ENCODE measurements at places on chromosomes 7 and 10.

GRCh38 chr7:80974396-80975358, 55.8 kb upstream of the SEMA3C start:
- DNase-seq = no peak

DNA sequence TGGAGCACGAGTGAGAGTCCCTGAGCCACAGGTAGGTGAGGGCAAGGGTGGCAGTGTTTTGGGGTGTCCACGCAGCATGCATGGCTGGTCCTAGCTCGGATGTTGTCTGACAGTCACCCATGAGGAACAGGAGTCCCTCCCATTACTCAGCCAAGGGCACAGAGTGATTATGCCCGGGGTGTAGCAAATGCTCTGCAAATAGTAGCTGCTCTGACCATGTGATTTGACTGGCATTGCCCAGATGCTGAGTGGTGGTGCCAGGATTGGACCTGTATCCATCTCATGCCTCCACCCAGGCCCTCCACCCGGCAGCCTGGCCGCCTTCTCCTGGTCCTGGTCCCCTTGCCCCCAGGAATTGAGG, 150.8 kb downstream of the GRK5 start:
- no peak for DNase-seq

DNA sequence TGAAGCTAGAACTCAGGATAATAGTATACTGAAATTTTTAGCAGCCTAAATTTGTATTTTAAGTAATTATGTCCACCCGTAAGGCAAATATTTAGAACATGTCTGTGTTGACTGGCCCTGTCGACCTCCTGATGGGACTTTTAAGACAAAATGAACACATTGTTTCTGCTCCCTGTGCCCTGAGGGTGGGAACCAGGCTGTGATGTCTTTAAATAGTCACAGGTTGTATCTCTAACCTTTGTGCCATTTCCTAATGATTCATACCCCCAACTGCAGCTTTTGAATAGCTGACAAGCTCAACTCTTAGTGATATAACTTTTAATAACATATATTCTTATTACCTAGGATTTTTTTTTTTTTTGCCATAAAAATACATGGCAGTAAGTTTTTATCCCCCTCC, 494.9 kb upstream of the AKR1E2 start:
- DNase-seq = no peak

DNA sequence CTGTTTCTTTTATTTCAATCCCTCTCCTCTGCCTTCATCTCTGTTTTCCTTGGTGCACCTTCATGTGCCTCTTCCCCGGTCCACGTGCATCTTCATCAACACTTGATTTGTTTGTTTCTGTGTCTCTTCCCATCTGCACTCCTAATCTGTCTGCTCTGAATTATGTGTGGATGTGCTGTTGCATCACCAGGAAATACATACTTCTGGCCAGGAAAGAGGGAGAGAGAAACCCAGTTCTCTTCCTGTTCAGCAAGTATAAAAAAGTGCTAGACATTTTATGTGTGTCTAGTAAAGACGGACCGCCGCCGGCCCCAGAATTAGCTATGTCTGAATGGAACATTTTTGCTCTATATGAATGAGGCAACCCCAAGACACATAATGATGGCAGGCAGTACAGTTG, 93.8 kb downstream of the CALD1 start:
- no peak for DNase-seq

DNA sequence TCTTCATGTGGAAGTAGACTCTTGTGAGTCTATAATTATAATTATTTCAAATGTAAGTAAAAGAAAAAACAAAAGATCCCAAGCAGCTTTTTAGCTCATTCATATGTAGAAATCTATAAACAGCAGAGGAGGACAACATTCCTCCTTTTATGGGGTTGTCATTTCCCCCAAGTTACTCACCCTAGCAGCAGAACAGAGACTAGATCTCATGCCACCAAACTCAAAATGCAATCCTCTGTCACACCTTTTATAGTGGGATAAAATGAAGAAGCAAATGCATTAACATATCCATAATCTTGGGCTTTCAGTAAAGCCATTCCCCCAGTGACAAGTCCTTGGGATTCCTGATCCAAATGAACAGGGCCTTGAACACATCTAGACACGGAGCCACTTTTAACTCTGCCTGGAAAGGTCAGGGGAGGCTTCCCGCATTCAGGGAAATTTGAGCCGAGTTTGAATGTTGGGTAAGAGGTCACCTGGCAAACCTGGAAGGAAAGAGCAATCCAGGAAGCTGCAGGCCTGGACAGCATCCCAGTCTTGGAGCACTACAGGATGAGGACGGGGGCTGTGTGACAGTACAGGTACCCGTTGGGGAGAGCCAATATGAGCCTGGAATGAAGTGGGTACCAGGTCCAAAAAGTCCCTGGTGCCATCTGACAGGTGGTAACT, 76.4 kb downstream of the DOCK4 start:
- peak; percentile 26 for DNase-seq

DNA sequence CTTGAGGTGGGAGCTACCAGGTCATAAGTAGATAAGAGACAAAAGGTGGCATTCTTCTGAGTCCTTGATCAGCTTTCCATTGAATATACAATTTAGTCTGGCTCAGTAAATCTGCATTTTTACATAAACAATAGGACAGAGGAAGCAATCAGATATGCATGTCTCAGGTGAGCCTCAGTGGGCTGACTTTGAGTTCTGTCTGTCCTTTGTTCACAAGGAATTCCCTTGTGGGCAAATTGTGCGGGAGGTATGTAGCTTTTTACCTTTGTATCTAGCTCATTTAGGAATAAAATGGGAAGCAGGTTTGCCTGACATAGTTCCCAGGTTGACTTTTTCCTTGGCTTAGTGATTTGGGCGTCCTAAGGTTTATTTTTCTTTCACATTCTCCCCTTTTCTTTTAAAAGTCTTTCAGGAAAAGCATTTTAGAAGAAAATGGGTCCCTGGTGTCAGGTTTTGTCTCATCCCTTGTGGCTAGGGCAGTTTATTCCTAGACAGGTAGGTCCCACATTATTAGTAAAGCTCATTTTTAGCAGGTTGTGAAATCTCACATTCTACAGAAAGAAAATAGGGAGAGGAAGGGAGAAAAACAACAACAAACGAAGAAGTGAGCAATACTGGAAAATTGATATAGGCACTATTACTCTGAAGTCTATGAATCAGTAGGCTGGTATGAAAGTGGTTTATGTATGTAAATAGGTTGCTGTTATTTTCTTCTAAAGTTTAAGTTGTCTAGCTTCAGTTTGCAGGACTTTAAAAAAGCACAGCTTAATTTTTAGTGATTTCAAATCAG, 16.5 kb downstream of the SPAM1 start:
- DNase-seq = no peak

DNA sequence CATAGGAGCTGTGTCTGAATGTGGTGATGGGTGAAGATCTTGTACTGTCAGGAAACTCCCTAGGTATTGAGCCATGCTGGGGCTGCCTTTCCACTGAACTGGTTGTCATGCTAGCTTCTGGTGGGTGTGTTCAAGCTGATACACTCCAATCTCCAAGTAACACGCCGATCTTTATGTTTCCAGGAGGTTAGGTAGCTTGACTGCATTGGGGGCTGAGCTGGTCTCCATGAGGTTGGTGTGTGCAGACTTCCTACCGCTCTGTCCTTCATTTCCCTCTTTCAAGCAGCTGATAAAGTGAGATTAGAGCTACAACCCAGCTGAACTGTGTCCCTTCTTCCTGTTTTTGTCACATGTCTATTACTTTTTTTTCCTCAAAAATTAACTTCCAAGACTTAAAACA, 265.5 kb downstream of the ANKRD30A start:
- peak; percentile 32 for DNase-seq

DNA sequence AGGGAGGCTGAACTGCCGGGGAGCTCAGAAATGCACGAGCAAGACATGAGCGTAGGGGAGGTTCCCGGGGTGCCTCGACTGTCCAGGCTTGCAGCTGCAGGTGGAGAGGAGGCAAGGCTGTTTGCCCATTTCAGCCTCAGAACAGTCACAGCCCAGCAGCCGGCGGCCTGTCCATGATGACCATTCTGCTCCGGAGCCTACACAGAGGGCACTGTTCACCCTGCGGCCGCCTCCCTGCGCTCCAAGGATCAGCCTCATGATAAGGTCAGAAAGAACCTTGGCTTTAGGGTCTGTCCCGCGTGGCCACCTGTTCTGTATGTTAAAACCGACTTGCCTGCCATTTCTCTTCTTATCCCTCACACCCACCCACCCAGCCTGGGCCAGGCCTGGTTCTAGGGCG, 21.9 kb upstream of the CFAP46 start:
- DNase-seq = no peak

All from uterus (tissue), 4 donors.